Stimulated activated CD4-positive, alpha-beta T cell treated with anti-CD3 and anti-CD28 coated beads, Interleukin-4, amount 100 ng/mL, for 1 hour (primary cell): ENCODE measurements at places on chromosomes 12 and 14.

GRCh38 chr12:1993341-1993740 lies 10.9 kb downstream of the DCP1B start:
- no peak for DNase-seq

DNA sequence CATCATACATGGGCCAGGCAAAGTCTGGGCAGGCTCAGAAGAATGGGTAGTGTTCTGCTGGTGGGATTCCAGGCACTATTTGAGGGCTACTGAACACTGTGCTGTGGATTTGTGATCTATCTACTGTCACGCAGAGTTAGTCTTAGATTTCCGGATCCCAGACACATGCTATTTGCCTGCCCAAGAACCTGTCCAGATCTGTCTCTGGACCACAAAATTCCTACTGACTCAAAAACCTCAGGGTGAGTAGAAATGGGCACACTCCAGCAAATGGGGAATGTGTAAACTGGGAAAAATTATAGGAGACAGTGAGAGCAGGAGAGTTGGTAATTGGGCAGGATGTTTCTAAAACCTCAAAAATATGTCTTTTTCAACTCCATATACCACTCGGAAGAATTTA lies 129.9 kb downstream of the GALC start:
- DNase-seq = no peak

DNA sequence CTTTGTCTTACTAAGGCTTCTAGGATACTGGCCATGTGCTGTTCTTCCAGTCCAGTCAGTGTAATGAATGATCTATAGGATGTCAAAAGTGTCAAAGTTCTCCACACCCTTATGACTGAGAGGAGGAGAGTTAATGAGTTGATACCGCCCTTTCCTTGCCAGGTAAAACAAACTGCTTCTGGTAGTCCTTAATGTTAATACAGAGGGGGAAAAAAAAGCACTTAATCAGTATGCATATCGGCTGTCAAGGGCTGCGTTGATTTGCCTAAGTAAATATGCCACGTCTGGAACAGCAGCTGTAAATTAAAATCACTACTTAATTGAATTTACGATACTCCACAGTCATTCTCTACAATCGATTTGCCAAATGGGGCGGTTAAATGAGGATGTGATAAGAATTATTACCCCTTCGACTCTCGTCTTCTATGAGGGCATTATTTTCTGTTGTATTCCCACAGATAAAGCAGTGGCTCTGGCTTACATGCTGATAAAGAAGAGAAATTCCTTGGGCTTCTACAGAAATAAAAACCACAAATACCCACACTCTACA lies 416.0 kb downstream of the KCNH5 start:
- DNase-seq = no peak

DNA sequence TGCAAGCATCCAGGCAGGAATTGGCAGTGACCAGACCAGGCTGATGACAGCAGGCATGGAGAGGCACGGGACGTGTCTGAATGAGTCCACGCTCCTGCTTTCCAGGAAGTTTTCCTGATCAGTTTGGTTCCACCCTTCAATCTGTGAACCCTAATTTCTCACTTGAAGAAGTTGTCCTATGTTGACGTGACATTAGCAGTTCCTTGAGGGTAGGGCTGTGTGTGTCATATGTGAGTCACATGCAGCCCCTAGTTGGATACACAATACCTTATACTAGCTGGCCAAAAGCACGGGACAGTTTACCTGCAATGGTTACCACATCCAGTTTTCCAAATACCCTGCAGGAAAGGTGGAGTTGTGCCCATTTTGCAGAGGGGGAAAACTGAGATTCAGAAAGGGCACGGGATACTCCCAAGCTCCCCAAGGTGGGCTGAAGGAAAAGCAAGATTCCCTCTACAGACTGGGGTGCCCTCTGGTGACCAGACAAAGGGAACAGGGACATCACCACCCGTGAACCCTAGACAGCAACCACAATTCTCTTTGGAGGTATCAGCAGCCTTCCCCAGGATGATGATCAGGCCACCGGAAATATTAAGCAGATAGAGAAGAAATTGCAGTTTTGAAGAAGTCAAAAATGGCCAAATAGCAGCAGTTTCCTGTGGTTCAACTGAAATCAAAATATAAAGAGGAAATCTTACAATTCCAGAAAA lies 194.5 kb downstream of the PHETA1 start:
- no peak for DNase-seq

DNA sequence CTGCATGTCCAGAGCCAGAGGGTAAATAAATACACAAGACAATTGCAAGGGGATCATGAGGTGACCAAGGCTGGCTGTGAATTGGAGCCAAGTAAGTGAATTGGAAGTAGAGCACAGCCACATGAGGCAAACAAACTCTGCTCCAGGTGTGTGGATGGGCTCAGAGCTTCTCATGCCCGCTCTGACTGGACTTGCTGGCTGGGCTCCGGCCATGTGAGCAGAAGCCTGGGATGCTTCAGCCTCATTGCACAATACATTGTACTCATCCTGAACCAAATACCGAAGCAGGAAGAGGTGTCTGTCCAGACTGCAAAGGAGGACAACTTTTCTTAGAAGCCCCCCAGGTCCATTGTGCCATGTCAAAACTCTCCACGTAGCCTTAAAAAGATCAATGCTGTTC lies 193.0 kb downstream of the TTC8 start:
- no peak for DNase-seq

DNA sequence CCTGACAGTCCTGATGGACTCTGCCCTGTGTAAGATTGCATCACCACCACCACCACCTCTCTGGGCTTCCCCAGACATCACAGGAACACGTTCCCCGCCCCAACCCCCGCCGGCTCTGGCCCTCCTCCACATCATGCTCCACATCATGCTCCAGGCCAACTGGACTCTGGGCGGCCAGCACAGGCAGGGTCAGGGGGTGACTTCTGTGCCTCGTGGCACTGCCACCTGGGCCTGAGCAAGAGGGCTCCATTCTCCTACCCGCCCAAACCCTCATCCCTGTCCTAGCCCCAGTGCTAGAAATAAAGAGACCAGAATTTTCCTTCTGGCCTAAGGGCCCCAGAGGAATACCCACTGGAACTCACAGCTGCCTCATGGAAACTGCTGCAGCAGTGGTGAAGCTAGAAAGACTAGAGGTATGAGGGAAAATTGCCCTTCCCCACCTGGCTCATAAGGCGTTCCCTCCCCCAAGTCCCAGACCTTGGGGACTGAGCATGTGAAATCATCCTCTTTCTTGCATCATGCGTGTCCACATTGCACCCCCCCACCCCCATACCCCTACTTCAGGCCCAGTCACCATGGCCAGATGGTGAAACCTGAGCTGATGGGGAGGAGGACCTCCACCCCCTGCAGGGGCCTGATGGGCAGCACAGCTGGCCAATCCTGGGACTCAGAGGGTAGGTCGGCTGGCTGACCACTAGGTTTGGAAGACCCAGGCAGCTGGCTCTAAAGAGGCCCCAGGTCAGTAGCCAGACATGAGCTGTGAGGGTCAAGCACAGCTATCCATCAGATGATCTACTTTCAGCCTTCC lies at the start of gene INHBE:
INHBE (plus strand) TSS at position 742 of the 808 bp plus-strand sequence. CDS start 230 bp downstream, outside the sequence.
- DNase-seq = no peak

DNA sequence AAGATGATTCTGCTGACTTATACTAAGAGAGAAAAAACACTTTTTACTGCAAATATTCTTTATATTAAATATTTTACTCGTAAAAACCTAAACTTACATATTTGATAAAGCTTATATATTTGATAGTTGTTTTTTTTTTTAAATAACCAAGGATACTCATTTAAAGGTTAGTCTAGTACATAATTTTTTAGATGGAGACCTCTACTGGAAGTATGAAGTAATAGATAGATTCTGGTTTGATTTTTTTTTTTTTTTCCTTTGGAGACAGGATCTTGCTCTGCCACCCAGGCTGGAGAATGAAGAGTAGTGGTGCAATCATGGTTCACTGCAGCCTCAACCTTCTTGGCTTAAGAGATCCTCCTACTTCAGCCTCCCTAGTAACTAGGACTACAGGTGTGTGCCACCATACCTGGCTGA lies 16.4 kb downstream of the ARID2 start:
- no peak for DNase-seq

DNA sequence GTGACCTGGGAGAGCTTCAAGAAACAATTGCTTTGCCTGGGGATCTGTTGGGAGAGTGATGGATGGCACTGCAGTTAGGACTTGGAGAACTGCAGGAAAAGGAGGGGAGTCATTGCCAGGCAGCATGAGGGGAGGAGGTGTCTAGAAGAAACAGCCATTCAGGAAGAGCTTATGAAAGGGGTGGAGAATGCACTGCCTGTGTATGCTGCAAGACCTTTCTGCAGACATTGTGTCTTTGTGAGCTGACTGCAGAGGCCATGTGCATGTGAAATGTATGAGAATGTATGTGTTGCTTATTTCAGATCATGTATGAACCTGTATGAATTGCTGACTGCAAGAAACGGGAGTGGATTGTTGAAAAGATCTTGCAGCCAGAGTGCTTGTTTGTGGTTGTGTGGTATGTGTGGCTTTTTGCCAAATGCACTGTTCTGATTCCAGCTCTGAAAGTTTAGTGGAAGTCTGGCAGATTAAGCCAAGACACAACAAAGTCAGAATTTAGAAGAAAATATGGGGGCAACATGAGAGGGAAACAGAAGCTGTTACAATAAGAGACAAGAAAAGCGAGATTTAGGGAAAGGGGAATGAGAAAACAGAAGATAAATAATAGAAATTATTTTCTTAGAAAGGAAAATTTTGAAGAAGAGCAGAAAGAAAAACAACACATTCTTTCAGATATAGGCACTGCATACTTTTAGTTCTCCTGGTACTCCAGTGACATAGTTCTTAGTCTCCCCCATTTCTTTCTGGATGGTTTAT lies 9.8 kb upstream of the RIMKLB start:
- no peak for DNase-seq

- no peak for DNase-seq
Measured at GRCh38 chr14:60651796-60652673, 2.8 kb upstream of the SIX1 start.

GRCh38 chr12:115355301-115355700 lies 671.3 kb upstream of the TBX3 start:
- DNase-seq = no peak

- DNase-seq = no peak
Measured at GRCh38 chr12:92300777-92301176, 155.1 kb upstream of the BTG1 start.

DNA sequence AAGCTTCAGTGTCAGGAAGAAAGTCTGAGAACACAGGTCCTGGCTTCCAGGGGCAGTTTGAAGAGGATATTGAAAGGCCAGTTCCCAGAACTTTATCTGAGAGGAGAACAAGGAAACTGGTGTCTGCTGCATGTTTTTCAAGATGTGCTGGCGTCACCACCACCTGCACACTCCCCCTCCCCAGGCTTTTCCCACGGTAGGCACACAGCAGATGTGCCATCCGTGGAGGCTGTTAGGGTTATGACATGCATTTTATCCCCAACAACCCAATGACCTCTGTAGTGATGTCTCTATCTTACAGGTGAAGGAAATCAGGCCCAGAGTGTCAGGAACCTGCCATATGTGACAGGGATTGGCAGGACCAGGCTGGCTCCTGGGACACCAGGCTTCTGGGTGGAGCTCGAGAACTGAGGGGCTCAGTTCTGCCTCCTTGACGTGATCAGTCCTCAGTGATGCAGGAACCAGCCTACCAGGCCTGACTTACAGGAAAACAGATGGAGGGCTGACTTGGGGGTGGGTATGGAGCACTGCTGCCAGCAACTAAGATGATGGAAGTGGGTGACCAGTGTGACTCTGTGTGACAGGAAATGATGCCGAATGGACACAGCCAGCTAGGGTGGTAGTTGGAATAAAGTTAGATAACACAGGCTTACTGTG lies 16.8 kb downstream of the SLC25A47 start:
- no peak for DNase-seq

GRCh38 chr12:76275511-76276093 lies 72.6 kb downstream of the BBS10 start:
- no peak for DNase-seq

DNA sequence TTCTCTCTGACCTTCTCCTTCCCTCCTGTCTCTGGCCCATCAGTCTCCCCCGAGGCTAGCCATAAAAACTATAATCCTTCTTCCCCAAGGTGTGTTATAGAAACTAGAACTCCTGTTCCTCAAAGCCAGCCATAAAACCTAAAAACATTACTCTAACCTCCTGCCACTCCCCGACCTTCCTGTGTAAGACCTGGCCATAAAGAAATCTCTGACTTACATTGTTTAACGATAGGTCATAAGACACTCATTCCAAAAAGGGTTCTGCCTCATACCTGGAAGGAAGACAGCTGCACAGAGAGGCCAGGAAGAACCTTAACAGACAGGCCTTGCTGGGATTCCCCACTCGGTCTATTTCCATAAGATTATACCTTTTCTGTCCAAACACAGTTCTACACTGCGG lies 70.9 kb upstream of the EEA1 start:
- no peak for DNase-seq

DNA sequence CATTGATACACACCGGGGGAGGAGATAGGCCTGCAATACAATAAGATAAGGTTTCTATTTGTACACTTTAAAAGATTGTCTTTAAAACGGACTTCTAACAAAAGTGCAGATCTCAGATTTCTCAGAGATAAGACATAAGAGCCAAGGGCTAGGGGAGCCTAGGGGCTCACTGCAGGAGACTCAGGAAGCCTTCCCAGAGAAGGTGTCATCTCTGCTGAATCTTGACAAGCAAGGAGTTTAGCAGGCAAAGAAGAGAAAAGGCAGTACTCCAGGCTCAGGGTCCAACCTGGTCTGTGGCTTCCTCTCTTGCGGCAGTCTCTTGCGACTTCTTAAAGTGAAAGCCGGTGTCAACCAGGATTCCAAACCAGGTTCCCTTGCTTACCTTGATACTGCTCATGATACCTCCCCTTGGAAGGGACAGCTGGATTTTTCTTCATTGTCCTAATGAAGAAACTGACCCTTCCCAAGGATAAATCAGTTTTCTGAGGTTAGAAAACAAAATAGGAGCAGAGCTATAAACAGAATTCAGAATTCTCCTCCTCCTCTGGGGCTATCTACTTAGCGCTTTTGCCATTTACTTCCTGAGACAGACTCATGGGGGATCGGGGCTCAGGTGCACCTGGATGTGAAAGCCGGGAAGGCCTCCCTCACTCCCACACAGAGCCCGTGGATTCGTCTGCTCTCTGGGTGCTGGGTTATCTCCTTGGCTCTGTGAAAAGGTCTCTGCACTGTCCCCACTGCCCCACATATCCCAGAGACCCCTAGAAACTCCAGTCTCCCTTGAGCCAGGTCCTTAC lies 1.7 kb upstream of the SCNN1A start:
- DNase-seq = no peak

DNA sequence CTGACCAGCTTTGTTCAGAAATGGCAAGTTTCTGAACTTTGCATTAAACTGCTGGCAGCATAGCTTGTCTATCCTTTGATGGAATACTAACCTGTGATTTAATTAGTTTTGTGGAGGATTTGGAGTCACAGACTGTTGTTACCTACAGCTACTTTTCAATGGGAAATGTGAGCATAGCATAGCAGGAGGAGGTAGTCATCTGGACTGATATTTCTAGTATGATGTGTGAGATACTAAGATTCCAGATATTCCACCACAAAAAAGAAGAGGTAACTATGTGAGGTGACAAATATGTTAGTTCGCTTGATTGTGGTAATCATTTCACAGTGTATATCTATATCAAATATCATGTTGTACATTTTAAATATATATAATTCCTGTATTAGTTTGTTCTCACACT lies 833.0 kb downstream of the SLC6A15 start:
- DNase-seq = no peak
